GM12865 (cell line): ENCODE measurements at places on chromosomes 12 and 14.
A peak's percentile ranks its signal among the peaks of the same experiment; 100 is the strongest.

DNA sequence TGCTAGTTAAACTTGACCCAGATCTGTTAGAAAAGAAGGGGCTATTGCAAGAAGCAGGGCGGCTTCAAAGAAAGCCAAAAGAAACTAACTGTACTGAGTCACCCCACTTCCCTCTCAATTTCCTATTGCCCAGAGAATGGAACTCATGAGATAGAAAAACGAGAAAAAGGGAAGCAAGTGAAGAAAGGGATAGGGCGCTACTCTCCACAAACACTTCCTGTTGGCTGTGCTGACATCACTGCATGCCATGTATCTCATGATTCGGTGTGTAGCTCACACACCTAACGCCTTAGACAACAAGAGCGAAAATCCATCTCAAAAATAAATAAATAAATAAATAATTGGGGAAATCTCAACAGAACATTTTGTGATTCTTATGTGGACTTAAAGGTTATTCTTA, 13.0 kb upstream of the P2RX4 start:
- peak; percentile 17 for DNase-seq

GRCh38 chr12:72676556-72676955, 404.4 kb downstream of the TRHDE start:
- DNase-seq = no peak

GRCh38 chr12:89349814-89350213, 2.5 kb downstream of the DUSP6 start:
- no peak for DNase-seq

DNA sequence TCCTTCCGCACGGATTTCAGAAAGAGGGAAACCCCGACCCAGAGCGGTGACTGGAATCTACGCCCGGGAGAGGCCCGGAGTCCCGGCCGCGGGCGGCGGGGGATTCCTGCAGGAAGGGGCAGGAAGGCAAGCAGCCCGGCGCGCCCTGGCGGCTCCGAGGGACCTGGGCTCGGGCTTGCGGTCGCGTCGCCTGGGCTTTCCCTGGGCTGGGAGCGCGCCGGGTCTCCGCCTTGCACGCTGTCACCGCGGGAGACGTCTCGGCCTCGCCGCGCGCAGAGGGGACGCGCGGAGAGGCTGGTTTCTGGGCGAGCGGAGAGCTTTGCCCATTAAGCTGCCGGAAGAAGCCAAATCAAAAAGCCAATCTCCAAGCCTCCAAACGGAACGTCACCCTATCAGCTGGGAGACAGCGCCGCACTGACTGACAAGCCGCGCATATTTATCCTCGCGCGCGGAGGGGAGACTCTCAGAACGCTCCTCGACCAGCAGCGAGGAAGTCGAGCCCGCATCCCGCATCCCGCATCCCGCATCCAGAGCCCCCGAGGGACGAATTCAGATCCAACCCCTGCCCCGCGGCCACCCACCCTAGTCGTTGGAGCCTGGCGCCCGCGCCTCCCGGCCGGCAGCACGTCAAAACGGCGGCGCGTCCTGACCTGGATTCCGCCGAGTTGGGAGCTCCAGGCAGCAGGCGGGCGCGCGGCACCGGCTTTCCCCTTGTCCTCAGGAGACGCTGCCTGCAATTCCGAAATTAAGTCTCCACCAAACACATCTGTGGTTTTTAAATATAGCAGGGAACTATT, at the start of gene SLC8A3:
Gene SLC8A3, minus strand, starts transcription at position 293 of the 797 bp plus-strand sequence. CDS start 20,529 bp downstream, outside the sequence.
- peak; percentile 69 for DNase-seq

- no peak for DNase-seq
These were observed 75.2 kb upstream of the PRKD1 start for GRCh38 chr14:30002859-30003258.

DNA sequence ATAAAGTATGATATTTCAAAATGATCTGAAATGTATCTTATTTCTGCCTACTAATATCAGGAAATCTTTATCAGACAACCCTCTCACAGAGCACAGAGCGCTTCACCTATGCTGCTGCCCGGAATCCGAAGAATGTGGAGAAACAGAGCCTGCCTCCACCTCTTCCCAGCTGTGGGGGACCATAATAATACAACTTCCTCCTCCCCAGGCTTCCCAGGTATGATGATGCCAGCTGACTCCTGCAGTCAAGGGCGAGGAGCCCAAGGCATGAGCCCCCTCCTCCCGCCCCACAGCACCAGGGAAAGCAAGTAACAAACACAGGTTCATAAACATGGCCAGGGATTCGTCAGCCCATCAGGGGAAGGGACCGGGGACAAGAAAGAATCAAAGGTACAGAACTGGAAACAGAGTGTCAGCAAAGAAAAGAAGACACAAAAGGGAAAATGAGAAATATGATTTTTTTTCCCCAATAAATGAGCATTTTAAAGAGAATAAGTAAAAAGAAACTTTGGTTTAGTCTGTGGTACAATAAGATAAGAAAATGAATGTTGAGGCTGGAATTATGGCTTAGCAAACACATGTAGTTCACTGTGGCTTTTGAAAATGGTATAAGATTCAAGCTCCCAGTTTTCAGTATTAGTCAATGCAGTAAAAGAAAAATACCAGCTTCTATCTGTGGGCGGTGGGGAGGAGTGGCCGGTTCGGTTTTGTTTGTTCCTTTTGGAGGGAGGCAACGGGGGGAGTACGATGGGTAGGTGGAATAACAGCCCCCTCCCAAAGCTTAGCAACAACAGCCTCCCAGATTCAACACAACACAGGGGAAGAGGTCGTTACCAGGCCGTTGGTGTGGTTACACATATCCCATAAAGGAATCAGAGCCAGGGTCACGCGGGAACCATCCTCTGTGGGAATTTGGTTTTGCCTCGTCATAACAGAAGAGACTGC, 68.3 kb downstream of the SETD3 start:
- no peak for DNase-seq

- no peak for DNase-seq
These were observed 156.3 kb downstream of the CCDC91 start for GRCh38 chr12:28346567-28346966.

GRCh38 chr12:95179011-95179410, 38.3 kb downstream of the FGD6 start:
- DNase-seq = no peak

DNA sequence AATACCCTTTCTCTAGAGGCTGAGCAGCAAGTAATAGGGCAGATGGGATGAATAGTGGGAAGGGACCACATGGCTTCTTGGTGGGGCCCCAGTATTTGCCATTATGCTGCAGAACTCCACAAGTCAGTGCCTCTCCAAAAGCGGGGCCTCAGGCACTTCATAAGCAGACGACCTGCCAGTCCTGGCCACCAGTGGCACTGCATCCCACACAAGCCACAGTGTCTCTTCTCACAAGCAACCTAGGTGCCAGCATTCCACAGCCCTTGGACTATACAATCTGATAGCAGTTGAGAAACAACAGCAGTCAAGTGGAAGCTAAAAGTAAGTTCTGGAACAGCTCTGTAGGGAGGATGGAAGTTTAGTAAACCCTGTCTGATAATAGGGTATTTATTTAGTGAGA, 4.2 kb upstream of the SLC8A3 start:
- DNase-seq = no peak

GRCh38 chr12:67427336-67427735, 158.2 kb downstream of the CAND1 start:
- no peak for DNase-seq

- DNase-seq = no peak
These were observed 75.8 kb upstream of the CCDC91 start for GRCh38 chr12:28114488-28114887.

GRCh38 chr12:132433641-132434395, 56.1 kb upstream of the FBRSL1 start:
- DNase-seq = no peak

- DNase-seq = peak; percentile 21
These were observed 165.6 kb downstream of the ZFP36L1 start for GRCh38 chr14:68627050-68627867.

DNA sequence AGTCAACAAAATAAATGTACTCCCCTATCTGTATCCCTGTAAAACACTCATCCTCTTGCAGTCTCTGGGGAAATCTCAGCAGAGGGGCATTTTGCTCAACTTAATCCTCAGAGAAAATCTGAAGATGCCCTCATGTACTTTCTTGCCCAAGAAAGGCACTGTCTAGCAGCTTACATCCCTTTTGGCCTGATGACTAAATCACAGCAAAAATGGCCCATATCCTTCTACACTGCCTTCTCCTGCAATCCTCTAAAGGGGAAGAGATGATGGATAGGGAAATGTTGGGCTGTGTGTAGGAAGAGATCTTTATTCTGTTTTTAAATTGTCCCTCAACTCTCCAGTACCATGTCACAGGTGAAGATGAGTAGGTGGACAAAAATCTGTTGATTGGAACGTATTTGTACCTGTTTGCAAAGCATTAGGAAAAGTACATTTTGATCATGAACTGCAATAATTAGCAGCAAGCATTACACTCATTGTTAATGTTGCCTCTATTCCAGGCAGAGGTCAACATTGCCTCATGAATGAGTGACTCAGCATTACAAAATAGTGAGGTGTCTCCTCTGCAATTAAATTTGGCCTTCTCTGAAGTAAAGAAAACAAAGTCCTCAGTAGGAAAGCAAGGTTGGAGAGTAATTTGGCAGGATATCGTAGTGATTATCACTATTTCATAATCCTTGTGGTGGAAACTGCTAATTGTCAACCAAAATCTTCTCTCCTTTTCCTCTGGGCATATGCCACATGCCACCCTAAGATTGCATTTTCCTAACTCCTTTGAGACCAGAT, 172.4 kb upstream of the CAND1 start:
- DNase-seq = no peak

DNA sequence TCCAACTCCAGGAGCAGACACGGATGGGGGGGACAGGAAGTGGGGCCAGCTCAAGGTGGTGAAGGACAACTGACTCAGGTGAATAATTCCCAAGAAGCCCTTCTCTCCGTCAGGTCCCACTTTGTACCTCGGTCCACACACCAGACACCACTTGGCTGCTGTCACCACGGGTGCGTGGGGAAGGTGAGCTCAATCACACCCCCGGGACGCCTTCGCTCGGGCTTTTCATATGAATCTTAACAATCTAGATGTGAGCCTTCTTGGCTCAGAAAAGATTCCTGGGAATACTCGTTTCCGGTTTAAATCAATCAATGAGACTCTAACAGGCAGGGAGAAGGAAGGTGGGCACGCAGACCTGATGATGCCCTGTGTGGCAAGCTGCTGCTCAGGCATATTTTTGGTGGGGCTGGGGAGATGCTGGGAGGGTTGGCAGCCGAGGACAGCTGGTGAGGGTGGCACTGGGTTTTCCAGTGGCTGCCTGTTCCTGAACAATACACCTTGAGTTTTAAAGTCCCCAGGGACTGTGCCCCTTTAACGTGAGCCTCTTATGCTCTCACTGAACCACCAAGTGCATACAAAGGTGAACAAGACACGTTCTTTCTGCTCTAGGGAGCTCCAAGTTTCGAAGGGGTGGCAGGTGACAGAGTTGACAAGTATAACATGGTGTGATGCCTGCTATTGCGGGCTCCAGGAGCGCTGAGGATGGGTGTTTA, 5.1 kb downstream of the TESC start:
- DNase-seq = no peak

DNA sequence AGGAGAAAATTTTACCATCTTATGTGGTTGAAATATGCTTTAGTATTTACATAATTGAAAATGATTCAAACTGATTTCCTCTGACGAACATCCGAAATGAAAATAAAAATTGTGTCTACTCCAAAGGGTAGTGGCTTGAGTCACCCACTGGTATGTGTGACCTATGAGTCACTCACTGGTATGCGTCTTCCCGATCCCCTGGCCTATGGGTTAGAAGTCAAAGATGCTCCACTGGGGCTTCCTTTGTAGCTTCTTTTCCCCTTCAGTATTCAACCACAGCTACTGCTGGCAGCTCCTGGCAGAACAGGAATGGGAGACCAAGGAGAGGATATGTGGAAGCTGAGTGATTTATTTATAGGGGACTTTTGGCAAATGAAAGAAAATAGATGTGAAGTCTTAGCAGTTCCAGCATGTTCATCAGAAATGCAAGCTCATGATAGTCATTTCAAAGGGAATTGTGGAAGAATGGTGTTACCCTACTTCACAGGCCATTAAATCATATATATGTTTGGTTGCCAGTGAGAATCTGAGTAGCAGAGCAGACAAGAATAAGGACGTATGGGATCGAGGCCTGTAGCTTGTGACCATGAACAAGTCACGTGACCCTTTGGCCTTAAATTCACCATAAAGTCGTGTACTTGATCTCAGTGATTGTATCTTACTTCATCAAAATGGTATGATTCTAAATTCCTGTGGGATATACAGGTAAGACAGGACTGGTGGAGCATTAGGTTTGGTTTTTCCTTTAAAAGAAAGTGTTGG, 108.3 kb downstream of the CRADD start:
- no peak for DNase-seq

DNA sequence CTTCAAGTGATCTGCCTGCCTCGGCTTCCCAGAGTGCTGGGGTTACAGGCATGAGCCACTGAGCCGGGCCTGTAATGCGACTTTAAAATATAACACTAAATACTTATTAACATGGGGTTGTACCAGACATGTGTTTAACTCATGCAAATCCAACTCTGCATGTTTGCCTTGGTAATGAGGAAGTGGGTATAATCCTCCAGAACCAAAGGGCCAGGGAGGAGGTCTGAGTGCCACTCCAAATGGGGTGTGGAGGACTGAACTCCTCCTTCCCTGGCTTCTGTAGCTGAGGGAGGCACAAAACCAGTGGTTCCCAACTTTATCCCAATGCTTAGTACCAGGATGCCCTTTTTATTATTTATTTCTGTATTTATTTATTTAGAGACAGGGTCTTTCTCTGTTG, 61.6 kb upstream of the MED13L start:
- DNase-seq = no peak

- no peak for DNase-seq
These were observed 56.5 kb downstream of the ZFYVE26 start for GRCh38 chr14:67759916-67760315.

DNA sequence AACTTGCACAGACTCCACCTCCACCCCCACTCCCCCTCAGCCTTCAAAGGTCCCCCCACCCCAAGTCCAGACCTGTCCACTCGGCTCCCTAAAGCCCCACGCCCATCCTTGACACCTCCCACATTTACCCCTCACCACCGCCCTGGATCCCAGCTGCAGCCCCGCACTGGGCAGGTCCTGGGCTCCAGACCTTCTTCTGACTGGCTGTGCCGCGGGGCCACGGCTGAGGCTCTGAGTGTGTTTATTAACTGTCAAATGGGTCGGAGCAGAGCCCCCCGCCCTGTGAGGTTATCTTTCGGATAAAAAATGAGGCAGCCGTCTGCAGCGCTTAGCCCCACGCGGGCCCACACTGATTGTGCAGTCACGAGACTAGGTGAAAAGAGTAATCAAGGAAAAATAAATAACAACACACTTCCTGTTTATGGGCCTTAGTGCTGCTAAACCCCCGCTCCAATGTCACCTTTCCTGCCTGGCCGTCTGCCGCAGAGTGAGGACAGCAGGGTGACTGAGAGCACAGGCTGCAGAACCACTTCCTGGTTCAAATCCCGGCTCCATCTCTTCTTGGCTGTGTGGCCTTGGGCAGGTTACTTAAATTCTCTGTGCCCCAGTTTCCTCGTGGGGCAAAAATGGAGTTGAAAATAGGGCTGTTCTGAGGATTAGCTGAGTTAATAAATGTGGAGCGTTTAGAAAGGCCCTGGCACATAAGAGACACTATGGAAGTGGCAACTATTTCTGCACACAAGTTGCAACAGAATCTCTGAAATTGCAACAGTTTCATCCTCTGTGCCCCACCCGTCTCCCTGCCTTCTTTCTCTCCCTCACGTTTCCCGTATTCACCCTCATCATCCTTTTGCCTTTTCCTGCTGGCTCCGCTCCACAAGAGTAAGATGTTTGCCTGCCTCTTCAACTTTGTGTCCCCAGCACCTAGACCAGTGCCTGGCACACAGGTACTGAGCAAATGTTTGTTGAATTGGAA, 9.4 kb downstream of the SETD1B start:
- no peak for DNase-seq
